ENCODE measurements at places on chromosomes 4 and X.

DNA sequence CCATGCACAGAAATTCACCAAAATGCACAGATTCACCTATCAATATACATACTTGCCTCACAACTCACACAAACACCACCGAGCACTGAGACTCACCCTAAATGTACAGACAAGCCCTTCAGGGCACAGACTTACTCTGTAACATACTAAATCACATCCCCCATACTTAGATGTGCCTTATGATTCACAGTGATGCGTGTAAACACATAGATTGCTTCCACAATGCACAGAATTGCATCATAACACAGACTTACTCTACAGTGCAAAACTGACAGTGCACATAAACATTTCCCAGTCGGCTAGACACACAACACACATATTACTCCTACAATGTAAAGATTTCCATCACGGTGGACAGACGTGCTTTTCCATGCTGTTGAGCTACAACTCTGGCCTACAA, 6.2 kb downstream of the LINC00632 start:
- DNase-seq: no peak

DNA sequence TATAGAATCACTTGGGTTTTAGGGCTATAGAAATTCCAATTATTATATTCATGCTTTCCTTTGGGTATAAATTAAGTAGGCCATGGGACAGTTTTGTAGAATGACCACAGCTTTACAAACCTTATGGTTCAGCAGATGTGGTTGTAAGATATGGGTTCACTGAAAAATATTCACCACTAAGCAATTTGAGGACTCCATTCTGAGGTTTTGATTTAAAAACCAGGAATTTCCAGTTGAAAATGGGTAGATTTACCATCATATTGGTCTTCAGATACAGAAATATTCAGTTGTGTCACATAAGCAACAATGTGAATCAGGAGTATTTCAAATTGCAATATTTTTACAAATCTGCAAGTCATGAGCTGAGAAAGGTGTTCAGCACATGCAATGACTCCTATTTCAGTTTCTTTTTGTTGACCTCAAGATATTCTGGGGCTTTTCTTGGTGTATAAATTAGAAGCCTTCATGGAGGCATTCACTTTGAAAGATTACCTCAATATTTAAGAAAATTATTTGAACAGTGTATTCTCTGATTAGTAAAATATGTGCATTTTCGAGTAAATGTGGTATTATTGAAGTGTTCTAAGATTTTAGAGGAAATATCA, 218.4 kb upstream of the HCCS start:
- DNase-seq: no peak

DNA sequence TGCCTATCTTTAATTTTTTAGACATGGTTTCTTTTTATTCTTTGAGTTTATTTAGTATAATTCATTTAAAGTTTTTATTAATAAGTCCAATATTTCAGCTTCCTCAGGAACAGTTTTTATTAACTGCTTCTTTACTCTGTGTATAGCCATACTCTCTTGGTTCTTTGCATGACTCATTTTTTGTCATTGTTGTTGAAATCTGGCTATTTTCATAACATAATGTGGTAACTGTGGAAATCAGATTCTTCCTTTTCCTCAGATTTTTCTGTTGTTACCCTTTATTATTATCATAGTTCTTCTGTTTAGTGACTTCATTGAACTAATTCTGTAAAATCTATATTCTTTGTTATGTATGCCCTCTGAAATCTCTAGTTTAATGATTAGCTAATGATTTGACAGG, 124.9 kb upstream of the CYSLTR1 start:
- no peak for DNase-seq

DNA sequence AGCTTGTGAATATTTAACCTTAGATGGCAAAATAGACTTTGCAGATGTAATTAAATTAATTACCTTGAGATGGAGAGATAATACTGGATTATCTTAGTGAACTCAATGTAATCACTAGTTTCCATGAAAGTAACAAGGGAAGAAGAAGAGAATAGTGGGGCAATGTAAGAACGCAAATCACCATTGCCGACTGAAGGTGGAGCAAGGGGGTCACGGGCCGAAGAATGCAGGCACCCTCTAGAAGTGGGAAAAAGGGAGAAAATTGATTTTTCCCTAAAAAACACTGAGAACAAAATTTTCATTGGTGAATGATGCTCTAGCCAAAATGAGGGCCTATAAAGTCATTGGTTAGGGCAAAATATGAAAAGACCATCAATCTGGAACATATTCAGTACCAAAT, 375.6 kb upstream of the EPHA5 start:
- DNase-seq: peak; percentile 10

DNA sequence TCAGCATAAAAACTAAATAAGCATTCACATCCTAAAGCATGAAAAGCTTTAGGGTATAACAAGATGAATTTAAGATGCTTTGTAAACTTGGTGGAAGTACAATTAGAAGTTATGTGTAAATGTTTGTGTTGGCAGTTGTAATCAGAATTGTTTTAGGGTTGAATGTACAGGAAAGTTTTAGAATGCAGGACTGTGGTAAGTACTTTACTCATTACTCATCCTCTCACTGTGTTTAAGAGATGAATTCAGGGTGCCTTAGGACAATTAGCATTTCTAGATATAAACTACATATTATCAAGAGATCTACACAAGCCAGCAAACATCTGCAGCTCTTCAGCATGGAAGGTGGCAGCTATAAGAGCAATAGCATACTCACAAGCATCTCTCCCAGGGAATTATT, 77.5 kb upstream of the ELOVL6 start:
- no peak for DNase-seq

DNA sequence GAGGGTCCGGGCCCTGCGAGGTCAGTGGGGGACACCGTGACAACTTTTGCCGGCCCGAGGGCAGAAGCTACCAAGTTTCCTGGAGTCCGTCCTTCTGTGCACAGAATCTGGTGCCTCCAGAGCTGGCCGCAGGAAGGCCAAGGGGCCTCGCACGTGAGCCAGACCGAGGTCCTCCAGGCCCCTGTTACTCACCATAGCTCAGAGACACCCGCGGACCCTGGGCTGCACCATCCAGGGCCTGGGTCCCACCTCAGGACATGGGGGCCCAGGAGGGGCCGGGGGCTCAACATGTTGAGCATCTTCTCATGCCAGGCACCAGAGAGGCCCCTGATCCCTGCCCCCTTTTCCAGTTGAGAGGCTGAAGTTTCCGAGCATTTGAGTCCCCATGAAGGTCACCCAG, 87.9 kb downstream of the HMX1 start:
- no peak for DNase-seq

DNA sequence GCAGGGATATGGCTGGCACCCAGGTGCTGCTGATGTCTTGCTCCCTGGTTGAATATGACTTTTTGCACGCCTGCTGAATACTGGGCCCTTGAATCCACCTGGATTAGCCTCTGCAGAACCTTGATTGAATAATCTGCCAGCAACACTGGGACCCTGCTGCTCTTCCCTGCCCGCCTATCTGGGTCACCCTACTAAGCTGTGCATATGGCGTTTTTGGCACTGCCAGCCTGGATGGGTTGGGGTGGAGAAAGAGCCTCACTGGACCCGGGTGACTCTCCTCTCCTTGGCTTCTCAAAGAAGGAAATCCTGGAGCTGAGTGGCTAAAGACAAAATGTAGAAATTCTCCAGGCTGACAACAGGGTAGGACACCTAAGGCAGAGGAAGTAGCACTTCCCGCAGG, 100.0 kb downstream of the MAOA start:
- DNase-seq: no peak

DNA sequence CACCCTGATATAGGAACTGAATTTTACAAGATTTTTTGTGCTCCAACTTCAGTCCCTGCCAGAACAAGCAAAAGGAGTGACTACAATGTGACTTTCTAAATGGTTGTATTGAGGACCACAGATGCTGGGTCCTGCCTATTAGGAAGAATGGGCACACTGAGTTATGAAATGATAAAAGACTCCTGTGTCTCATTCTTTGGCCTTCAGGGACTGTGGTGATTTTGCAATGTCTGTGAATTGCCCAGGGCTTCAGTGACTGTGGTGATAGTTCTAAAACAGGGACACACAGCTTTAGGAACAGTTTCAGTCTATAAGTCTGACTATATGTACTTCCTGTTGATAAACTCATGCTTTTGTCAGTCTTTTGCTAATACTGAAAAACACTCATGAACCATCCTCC, 210.2 kb downstream of the DMD start:
- no peak for DNase-seq

DNA sequence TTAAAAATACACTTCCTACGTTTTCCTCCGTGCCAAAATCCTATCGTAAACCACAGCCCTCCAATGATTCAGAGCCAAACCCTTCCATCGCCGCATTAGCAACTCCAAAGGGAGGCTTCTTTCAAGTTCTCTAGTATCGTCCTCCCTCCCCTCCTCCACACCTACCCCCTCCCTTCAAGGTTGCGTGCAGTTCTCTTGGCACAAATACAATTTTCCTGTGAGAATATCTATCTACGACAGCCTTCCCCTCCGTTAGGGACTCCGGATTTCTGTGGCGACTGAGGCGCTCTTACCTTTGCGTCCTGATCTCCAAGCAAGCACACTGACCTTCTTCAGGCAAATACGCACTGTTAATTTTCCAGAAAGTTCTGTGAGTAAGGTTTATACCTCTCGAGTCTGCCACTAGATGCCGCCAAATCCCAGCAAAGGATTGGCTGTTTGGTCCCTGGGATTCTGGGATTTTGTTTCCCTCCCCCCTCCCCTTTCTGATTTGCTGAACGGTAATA, 1.2 kb upstream of the MORF4L2 start:
- peak; percentile 33 for DNase-seq

DNA sequence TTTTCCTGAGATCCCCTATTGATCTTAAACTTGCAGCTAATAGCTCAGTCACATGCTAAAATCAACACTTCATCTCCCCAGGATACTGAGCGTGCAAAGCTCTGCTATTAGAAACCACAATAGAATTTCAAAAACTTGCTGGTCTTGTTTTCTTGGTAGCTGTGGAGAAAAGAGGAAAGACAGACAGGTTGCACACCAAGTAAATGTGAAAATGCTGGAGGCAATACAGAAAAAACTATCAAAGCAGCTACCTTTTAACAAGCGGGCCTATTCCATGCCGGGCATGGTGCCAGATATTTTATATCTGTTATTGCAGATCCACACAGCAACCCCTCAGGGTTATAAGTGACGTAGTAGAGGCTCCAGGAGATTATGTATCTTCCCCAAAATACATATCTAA, 171.9 kb downstream of the DCTD start:
- DNase-seq: no peak

DNA sequence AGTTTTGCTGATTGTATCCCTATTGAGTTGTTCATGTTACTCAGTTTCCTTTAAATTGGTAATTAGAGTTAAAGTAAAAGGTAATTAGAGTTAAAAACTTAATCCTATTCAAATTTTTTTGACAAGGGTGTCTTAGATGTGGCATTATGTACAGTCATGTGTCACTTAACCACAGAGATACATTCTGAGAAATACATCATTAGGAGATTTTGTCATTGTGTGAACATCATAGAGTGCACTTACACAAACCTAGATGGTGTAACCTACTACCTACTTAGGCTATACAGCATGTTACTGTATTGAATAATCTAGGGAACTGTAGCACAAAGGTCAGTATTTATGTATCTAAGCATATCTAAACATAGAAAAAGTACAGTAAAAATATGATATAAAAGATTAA, 39.2 kb downstream of the BEX3 start:
- no peak for DNase-seq

DNA sequence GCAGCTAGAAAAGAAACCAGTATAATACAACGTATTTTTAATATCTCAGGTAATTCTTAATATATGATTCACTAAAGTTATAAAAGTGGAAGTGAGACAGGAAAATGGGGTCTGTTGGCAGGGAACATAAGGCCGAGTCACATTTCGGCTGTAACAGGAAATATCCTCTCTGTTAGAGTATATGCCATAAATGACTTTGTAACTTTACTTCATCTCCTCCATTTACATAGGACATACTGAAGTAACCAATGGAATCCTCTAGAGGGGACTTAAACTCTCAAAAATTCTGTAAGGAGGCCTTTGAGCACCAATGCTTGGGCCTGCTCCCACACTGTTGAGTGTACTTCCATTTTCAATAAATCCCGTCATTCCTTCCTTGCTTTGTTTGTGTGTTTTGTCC, 71.3 kb downstream of the ANKRD17 start:
- DNase-seq: no peak

DNA sequence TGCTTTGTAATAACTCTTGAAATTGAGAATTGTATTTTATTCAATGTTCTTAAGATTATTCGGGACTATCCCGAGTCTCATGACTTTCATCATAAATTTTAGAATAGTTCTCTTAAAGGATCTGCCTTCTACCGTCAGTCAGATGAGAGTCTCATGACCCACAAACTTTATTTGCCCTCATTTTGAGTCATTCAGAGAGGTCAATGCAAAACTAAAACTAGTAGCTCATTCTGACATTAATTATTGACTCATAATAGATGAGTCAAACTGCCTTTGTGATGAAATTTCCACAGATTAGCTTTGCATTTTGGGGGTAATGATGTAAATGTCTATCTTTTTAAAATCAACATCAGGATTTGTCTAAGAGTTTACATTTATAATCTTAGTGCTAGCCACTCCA, 1527.3 kb downstream of the TECRL start:
- no peak for DNase-seq

DNA sequence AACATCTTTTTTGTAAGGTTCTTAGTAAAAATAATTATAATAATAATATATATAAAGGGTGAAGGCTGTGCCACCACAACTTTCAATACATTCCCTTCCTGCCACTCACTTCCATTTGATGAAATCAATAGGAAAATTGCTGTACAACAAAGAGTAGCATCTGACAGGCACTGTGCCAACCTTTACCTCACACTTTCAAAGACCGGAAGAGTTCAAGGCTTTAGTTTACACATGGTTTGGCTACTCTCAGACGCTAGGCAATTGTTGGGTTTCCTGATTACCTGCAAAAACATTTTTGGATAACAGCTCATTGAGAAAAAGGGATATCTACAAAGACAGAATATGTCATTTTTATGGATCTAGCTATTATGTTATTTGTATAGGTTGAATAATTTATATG, 5.5 kb upstream of the ING2 start:
- no peak for DNase-seq

DNA sequence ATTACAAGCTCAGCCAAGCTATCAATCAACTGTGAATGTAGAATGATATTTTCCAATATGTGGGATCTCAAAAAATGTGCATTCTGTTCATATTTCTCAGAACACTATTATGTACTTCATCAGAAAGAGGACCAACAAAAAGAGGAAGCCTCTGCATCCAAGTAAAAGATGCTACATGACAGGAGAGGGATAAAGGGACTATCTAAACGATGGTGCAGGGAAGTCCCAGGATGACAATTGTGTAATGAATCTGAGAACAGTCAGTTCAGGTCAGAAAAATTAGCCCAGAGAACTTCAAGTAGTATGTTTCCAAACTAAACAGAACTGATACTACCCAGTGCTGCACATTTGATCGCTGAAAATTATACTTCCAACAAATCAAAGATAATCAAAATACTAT, 127.0 kb downstream of the ZNF330 start:
- no peak for DNase-seq

DNA sequence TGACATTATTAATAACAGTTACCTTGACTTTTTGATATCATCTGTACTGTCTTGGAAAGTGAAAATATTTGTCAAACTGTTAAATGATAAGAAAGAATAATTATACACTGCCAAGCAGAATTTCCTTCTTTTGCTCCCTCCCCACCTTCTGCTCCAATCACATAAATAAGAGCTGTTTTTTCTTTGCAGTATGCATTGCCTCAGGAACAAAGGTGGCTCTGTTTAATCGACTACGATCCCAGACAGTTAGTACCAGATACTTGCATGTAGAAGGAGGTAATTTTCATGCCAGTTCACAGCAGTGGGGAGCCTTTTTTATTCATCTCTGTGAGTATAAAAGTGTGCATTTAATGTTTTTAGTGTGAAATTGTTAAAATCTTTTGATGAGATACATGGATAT, 66.1 kb downstream of the CCKAR start:
- DNase-seq: no peak

GRCh38 chr4:80101792-80102116, 28.7 kb upstream of the ANTXR2 start:
- DNase-seq: no peak
